ENCODE measurements at places on chromosomes 5 and 9.

DNA sequence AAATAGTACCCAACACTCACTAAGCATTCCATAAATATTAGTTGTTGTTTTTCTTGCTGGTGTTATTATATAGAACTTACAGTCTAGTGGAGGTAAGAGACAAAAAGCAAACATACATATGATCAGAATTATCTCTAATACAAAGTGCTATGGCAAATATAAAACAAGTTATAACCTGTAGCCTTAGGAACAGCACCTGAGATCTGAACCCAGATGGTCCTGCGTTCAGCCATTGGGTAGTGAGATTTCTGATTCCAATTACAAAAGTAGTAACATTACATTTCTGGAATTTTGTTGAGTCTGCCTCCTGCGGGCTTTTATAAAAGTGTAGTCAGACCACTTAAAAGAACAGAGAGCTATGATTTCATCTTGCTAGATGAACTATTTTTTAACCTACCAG lies 242.9 kb upstream of the ZNF462 start:
- DNase-seq: no peak

GRCh38 chr5:176319827-176320554 lies 41.6 kb downstream of the KIAA1191 start:
- DNase-seq: no peak

GRCh38 chr9:128548876-128549275 lies 3.5 kb upstream of the SPTAN1 start:
- no peak for DNase-seq

GRCh38 chr5:160887780-160888179 lies 35.8 kb upstream of the ATP10B start:
- DNase-seq: no peak

GRCh38 chr5:102289251-102289899 lies 6.7 kb downstream of the SLCO4C1 start:
- DNase-seq: no peak

GRCh38 chr9:21993893-21994555 lies at the start of gene CDKN2A:
Gene CDKN2A (minus strand): TSS chr9:21994392.
- peak; percentile 58 for DNase-seq

GRCh38 chr5:35214051-35214450 lies 16.2 kb downstream of the PRLR start:
- DNase-seq: no peak

GRCh38 chr9:109349421-109349846 lies 28.6 kb upstream of the EPB41L4B start:
- no peak for DNase-seq

GRCh38 chr5:96605144-96605837 lies 56.9 kb upstream of the CAST start:
- DNase-seq: no peak

GRCh38 chr9:109335121-109335520 lies 14.3 kb upstream of the EPB41L4B start:
- DNase-seq: no peak

- DNase-seq: peak; percentile 52
These were observed 909 bp downstream of the AFF4 start for GRCh38 chr5:132962429-132963021.

- DNase-seq: no peak
These were observed 532.7 kb upstream of the DMAC1 start for GRCh38 chr9:8332331-8332650.

- no peak for DNase-seq
These were observed 56.1 kb downstream of the MEF2C start for GRCh38 chr5:88826646-88827585.

Measured in hematopoietic multipotent progenitor cell treated with erythropoietin and hydrocortisone succinate and interleukin-3 and kit ligand, for 17 days (in vitro differentiated cells).